Posterior vena cava (tissue), 2 donors: ENCODE measurements at places on chromosomes 13 and 19. TPM values are rescaled to one million over a fixed set of nuclear protein-coding genes. Genes with fewer than 3 reads are reported as not detected.

GRCh38 chr13:92769046-92769445 lies 457.6 kb upstream of the GPC6 start:
- no peak for DNase-seq

DNA sequence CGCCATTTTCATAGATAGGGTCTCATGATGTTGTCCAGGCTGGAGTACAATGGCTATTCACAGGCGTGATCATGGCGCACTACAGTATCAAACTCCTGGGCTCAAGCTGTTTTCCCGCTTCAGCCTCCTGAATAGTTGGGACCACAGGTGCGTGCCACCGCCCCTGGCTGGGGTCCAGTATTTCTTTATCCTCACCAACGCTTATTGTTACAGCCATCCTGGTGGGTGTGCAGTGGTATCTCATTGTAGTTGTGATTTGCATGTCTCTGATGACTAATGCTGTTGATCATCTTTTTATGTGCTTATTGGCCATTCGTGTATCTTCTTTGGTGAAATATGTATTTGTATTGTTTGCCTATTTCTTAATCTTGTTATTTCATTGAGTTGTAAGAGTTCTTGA lies 49.0 kb downstream of the SIPA1L3 start:
- DNase-seq: no peak

DNA sequence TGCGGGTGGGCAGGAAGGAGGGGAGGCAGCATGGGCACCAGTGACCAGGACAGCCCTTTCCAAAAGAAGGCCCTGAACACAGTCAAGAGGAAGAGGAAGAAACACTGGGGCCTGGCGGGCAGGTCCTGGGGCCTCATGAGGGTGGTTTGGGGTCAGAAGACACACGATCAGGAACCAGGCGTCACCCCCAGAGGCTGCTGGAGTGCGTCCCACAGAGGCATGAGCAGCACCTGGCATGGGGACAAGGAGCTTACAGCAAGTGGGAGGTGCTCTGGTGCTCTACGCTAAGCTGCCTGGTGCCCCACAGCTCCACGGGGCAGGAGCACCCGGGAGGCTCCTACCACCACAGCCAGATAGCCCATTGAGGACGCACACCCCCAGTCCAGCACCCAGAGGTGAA lies 20.0 kb downstream of the ELL start:
- no peak for DNase-seq

DNA sequence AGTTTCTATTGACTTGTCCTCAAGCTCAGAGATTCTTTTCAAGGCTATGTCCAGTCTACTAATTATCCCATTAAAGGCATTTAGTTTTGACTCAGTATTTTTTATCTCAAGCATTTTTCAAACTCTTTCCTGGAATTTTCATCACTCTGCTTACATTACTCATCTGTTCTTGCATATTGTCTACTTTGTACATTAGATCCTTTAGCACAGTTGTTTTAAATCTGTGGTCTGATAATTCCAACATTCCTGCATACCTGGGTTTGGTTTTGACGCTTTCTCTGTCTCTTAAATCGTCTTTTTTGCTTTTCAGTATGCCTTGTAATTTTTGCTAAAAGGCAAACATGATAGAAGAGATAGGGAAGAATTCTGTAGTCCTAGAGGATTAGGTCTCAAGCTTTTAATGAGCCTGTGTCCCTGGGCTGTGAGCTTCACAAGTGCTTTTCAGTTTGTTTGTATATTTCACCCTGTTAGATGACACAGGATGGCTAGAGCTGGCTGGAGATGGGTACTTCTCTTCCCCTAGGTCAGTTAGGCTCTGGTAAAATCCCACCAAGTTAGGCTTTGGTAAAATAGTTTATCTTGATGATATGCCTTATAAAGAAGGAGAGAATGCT lies 46.1 kb upstream of the GPC6 start:
- no peak for DNase-seq

DNA sequence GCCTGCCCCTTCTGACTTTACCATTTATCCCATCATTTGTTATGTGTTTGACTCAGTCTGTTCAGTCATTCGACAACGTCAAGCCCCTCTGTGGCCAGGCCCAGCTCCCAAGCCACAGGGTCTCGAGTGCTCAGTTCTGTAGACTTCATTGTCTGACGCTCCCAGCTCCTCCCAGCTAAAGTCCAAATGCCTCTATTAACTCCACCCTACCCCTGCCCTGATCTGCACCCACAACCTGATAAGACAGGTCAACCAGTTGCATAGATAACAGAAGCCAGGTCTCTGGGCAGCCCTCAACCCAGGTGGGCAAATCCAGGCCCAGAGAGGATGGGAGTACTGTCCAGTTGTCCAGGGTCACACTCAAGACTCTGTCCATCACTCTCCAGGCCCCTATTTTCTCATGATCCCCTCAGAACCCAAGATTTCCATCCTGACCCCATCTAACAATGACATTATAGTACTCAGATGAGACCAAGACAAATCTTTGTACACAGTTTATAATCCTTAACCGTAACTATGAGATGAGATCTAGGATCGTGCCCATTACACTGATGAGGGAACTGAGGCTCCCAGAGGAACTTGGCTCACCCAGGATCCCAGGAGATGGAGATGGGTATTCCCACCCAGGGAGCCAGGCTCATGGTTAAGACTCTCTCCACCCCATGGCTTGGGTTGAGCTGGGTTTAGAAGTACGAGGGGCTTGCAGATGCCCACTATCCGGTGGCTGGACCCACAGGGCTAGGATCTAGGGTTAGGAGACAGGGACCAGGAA lies 1.1 kb downstream of the TM6SF2 start:
- no peak for DNase-seq

DNA sequence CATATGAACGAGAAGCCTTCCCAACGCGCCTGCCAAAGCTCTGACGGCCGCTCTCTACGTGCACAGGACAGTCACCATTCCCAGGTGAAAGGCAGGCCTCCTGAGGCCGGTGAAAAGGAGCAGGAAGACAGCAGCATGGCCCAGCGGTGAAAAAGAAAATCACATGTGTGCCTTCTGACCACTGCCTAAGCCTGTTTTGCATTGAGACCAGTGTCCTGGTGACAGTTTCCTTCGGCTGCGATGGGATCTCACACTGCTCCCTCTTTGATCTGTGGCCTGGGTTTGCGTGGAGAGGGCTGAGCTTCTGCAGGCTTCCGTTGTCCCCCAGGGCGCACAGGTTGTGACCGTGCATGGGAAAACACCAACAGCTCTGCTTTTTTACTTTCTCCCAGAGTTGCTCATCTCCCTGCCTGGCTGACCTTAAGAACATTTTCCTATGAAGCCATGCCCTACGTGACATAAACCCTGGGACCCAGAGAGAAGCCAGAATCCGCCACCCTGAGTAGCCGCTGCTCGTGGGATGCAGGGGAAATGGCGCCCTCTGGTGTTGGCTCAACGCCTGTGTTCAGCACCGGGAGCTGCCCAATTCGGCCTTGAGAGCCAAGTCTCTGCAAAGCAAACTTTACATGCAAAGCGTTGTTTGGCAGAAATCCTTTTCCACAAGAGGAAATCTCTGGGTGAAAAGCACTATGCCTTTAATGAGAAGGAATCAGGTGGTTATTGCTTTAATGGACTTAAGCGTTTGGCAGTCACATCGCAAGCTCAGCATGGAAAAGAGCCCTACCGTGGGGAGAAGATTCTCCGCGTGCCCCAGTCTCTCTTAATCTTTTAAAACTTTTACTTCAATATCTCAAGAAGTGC lies 112.2 kb upstream of the GPR12 start:
- no peak for DNase-seq

DNA sequence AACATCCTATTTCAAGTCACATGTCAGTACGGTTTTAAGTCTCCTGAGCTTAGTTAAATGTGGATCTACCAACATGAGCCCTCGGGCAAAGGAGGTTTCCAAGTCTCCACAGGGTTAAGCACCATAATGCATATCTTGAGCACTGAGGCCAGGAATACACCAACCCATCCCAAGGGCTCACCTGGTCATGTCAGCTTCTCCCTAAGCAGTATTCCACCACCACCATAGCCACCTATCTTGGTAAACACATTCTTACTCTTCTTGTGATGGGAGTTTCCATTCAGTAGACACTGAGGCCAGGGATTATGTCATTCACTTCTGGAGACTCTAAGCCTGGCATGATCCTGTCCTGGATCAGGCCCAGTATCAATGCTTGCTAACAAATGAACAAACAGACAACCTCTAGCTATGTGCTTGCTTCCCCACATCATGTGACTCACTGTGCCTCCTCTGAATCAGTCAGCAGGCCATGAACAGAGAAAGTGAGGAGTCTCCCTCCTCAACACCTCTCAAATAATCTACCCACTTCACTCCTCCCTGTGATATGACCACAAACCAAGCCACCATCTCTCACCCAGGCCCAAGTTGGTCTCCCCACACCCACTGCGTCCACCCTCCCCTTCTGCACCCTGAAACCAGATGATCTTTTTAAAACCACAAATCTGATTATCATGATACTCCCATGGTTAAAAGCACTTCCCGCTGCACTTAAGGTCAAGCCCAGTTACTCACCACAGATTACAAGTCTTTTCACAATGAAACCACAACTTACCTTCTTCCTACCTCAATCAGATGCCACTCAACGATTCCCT lies 5.8 kb downstream of the PEG3 start:
- no peak for DNase-seq

- DNase-seq: peak; percentile 80
Measured at GRCh38 chr13:114100446-114101357, 31.7 kb downstream of the RASA3 start.

GRCh38 chr13:102704238-102705058 lies 9.6 kb upstream of the METTL21C start:
- DNase-seq: no peak

DNA sequence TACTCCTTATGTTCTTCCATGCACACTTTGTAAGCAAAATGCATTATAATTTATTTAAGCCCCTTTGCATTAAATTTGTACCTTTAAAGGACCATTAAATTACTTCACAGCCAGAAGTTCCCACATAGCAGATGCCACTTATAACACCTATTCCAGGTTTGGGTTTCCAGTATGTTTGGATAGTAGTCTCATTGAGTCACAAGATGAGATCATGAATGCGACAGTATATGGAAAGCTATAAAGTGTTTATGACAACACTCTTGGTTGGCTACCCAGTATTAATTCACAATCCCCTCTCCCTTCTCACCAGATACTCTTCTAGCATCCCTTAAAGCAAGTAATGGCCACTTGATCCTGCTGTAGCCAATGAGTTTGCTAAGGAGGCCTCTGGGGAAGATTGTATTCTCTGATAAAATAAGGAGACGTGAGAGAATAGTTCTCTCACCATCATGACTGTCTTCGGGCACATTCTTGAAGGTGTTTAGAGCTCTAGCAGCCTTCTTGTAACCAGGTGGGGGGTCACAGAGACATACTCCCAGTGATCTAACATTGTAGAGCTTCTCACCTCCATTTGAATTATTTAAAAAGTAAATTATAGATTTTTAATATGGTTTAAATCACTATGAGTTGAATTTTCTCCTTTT lies 2.8 kb upstream of the LHFPL6 start:
- no peak for DNase-seq

DNA sequence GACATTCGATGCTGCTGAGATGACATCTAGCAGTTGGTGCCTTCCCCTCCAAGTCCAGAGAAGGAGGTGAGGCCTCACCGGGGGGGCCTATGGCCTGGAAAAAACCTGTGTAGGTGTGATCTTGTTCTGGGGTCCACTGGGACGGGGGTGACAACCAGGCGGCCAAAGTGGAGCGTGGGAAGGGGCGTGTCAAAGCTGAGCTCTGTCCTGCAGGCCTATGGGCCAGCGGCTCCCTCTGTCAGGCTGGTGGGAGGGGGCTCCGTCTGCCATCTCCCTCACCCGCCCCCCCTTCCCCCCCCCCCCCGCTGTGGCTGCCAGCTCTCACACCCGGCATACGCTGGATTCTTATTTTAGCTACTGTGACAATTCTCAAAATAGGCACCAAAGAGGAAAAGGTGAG lies 56.7 kb upstream of the UQCRFS1 start:
- DNase-seq: no peak

DNA sequence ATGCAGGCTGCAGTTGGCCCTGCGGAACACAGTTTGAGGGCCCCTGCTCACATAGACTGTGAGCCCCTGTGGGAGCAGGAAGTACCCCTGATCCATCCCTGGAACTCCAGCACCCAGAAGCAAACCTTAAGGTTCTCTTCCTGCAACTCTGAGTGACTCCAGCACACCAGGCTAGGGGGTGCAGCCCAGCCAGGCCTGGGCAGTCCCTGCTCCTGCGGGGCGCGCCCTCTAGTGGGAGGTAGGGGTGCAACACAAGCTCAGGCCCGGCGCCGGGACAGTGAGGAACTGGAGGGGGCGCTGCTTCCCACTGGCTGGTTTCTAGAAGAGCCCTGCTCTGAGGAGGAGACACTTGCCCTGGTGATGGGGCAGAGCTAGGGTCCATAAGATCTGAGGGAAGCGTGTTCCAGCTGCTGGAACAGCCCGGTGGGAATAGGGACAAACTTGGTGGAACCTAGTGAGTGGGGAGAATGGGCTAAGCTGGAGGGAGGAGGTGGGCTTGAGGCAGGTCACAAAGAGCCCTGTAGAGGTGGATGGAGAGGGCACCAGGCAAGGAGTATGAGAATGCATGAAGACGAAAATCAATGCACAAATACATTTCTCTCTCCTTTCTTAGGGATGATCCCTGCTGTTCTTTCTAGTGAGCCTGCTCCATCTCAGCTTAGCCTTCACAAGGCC lies 5.0 kb downstream of the ZSCAN5A start:
- DNase-seq: peak; percentile 86

GRCh38 chr13:49584771-49585182 lies 581 bp downstream of the RCBTB1 start:
- no peak for DNase-seq

DNA sequence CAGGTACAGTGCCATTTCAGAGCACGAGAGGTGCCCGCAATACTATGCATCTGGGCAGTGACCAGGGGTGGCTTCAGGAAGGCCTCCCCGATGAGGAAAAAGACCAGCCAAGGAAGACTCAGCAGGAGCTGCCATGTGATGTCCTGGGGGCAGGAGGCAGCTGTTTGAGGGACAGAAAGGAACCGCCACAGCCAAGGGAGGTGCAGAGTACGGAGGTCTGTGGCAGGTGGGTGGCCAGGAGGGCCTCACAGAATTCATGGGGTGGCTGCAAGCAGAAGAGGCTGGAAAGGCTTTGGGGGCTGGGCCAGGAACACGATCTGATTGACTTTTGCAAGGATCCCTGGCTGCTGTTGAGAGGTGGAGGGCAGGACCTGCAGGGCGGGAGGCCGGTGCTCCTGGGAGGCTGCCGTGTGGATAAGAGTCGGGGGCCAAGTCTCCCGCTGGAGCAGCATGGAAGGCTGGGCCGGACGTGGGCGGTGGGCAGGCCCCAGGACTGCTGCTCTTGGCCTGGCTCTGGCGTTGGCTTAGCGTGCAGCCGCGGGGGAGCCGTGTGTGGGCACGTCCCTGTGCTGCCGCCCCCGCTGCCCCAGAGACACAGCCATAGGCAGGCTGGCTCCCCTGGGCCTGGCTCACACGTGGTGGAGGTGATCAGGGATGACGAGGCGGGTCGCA lies 29.1 kb downstream of the CEBPA start:
- no peak for DNase-seq

GRCh38 chr19:5147978-5148793 lies 179.3 kb downstream of the KDM4B start:
- DNase-seq: peak; percentile 89

- DNase-seq: no peak
Measured at GRCh38 chr13:39419876-39420275, 183.1 kb downstream of the LHFPL6 start.

GRCh38 chr19:54188215-54188871 lies 1.0 kb downstream of the MBOAT7 start:
- DNase-seq: peak; percentile 81

- no peak for DNase-seq
Measured at GRCh38 chr13:72170571-72170970, 303.6 kb upstream of the DACH1 start.

Gene NOVA2
- total RNA-seq: 8.0 TPM

Gene CRX
- not detected for total RNA-seq

Gene RPL18
- total RNA-seq: 746 TPM
